ENCODE measurements at places on chromosomes 6 and 20.
A peak's percentile ranks its signal among the peaks of the same experiment; 100 is the strongest.

- no peak for DNase-seq
Observed at GRCh38 chr6:161422710-161423680, 149.1 kb upstream of the AGPAT4 start.

GRCh38 chr6:149493761-149494320 is 9.0 kb upstream of the ZC3H12D start:
- DNase-seq = no peak

GRCh38 chr6:161344626-161345025 is 70.8 kb upstream of the AGPAT4 start:
- DNase-seq = no peak

DNA sequence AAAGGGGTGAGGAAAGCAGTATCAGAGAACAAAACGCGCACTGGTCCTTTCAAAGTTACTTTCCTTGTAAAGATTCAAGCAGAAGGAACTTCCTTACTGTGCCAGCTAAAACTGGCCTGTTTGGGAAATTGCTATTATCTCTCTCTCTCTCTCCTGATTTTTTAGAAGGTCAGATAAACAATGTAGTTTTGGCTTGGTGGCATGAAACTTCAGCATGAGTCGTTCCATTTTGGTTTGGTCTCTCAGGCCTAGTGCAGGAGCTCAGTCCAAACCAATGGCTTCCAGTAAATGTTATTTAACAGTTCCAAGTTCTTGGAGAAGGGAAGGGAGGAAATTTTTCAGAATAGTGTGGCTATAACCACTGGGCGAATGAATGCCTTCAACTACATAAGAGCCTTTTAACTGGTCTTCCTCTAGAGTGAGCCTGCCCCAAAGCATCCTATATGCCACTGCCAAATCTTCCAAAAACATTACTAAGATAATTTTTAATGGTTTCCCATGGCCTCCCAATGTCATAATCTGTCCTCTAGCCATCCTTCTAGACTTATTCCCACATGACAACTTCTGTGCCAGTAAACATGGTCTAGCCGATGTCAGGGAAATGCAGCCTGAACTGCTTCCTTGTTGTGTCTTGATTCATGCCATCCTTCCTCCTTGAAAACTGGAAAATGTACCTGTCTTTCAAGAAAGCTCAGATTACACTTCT is 9.1 kb upstream of the SNX9 start:
- peak; percentile 48 for DNase-seq

- DNase-seq = no peak
Observed at GRCh38 chr6:119328254-119328653, 21.3 kb downstream of the MAN1A1 start.

DNA sequence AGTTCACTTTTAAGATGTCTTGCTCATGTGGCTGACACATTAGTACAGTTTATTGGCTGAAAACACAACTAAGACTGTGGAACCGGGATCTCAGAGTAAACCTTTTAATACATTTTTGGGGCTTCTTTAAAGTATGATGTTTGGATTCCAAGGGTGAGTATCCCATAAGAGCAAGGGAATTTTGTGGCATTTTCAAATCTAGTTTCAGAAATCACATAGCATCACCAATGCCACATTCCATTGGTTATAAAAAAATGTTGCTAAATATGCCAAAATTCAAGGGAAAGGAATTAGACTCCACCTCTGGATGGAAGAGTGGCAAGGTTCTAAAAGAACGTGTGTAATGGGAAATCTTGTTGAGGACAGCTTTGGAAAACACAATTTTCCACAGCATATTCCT is 338.6 kb downstream of the COL12A1 start:
- no peak for DNase-seq

GRCh38 chr6:80469977-80470376 is 363.5 kb downstream of the BCKDHB start:
- no peak for DNase-seq

- no peak for DNase-seq
Observed at GRCh38 chr20:18978311-18978710, 164.7 kb downstream of the SCP2D1 start.

GRCh38 chr6:34341481-34341971 is 50.9 kb downstream of the NUDT3 start:
- DNase-seq = no peak

GRCh38 chr20:39829256-39829655 is 859.8 kb downstream of the MAFB start:
- no peak for DNase-seq

- no peak for DNase-seq
Observed at GRCh38 chr6:14775528-14775927, 470.3 kb upstream of the JARID2 start.

- no peak for DNase-seq
Observed at GRCh38 chr6:148041546-148041945, 301.1 kb upstream of the SASH1 start.

GRCh38 chr6:4717124-4717523 is 59.1 kb upstream of the CDYL start:
- no peak for DNase-seq

- DNase-seq = peak; percentile 19
Observed at GRCh38 chr20:43408848-43409576, 48.7 kb upstream of the SRSF6 start.

- DNase-seq = peak; percentile 50
Observed at GRCh38 chr6:130178692-130179091, 44.1 kb downstream of the SAMD3 start.

GRCh38 chr6:79425589-79426311 is 111.5 kb downstream of the LCA5 start:
- DNase-seq = no peak

DNA sequence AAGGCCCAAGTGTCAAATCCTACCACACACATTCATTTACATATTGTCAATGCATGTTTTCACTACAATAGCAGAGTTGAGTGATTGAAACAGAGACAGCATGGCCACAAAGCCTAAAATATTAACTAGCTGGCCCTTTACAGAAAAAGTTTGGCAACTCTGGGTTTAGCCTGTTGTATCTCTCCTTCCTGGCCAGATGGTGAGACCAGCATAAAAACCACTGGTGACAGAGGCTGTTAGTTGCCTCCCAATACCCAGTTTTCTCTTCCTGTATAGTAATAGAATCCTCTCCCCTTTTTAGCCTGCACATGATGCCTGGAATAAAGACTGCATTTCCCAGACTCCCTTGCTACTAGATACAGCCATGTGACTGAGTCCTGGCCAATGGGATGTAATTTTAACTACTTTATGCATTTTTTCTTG is 100.0 kb upstream of the TAB2 start:
- no peak for DNase-seq

GRCh38 chr20:58797371-58798338 is 53.0 kb downstream of the GNAS-AS1 start:
- DNase-seq = no peak

GRCh38 chr20:17077030-17077429 is 149.8 kb upstream of the PCSK2 start:
- no peak for DNase-seq

GRCh38 chr20:20331817-20332216 is 36.1 kb upstream of the INSM1 start:
- no peak for DNase-seq

- no peak for DNase-seq
Observed at GRCh38 chr6:32932132-32932868, 8.5 kb downstream of the HLA-DMB start.

DNA sequence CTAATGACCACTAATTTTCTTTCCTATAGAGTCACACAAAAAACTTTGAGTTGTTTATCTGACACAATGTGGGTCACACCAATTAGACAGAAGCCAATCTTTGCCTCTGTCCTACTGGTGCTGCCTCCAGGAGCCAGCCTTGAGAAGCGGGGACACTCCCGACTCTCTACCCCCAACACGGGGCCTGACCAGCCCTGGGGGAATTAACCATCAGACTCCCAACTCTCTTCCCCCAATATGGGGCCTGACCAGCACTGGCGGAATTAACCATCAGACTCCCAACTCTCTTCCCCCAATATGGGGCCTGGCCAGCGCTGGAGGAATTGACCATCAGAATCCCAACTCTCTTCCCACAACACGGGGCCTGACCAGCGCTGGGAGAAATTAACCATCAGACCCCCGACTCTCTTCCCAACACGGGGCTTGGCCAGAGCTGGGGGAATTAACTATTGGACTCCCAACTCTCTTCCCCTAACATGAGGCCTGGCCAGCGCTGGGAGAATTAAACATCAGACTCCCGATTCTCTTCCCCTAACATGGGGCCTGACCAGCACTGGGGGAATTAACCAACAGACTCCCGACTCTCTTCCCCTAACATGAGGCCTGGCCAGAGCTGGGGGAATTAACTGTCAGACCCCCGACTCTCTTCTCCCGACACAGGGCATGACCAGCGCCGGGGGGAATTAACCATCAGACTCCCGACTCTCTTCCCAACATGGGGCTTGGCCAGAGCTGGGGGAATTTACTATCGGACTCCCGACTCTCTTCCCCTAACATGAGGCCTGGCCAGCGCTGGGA is 12.5 kb downstream of the CST7 start:
- no peak for DNase-seq

GRCh38 chr20:51076786-51077685 is 54.1 kb upstream of the KCNG1 start:
- no peak for DNase-seq

DNA sequence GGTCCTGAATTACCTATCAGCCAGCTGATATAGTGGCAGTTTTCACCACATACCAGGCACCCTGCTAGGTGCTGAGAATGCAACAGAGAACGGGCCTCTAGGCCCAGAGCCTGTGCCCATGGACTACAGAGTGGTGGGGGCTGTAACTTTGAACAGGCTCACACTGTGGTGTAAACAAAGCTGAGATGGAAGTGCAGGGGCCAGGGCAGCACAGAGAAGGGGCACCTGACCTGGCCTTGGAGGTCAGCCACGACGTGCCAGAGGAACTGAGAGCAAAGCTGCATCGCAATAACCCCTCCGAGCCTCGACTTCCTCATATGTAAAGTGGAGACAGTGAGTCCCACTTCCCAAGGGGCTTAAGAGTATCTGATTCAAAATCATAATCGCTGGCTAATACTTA is 105.8 kb downstream of the MAFB start:
- no peak for DNase-seq

- no peak for DNase-seq
Observed at GRCh38 chr6:28462401-28462800, 19.1 kb upstream of the ZSCAN23 start.

GRCh38 chr6:69289689-69290495 is 506.9 kb downstream of the LMBRD1 start:
- no peak for DNase-seq

DNA sequence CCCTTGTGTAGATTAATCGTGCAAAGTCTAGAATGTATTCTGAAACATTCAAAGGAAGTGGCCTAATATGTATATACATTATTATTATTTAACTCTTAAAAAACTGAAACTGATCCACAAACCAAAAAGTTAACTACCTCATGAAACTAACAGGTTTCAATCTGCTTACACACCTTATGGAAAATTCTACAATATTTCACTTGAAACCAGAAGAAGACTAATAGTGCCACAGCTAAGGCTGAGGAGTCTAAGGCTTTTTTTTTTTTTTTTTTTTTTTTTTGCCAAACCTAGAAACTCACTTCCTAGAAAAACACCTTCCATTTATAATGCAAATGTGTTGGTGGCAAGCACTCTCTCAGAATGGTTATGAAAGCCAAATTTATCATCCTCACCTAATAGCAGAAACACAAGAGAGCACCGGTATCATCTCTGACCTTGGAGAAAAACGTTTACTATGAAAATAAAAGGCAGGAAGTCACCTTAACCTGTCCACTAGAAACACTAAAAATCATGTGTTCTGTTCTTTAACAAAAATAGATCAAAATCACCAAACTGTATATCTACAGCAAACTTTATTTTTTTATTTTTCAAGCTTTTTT is 586.1 kb downstream of the FRK start:
- DNase-seq = no peak

- DNase-seq = peak; percentile 7
Observed at GRCh38 chr6:40308533-40309306, 278.4 kb downstream of the LRFN2 start.

DNA sequence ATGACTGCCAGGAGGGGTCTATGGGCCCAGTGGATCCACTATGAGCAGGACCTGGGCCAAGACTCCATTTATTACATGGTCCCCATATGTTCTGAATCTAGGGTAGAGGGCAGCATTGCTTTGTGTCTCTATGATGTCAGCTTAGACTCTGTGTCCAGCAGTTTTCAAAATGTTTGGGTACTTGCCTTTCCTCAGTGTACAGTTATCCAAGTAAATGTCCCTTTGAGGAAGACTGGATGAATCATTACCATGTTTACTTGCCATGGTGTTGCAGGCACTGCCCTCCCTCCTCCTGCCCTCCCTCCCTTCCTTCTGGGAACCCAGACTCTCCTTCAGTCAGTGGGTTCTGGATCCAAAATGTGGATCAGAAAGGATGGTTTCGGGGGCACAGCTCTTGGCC is 108.6 kb downstream of the NRN1 start:
- no peak for DNase-seq

- DNase-seq = no peak
Observed at GRCh38 chr6:47865206-47865605, 83.4 kb downstream of the OPN5 start.

DNA sequence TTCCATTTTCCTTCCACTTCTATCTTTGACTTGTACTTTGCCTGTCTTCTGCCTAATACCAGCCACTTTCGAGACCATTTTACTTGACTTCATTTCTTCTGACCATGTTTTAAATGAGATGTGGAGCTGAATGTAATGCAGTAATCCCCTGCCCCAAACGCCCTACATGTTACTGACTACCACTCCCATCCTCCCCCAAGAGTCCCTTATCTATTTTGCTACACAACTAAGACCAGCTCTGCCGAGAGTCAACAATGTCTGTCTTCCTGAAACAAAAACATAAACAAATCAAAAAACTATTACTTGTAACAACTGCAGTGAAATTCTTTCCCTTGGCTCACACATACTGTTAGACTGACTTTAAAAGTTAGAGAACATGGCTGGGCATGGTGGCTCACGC is 27.1 kb upstream of the KIAA1586 start:
- DNase-seq = no peak

- no peak for DNase-seq
Observed at GRCh38 chr6:6654599-6655575, 66.4 kb downstream of the LY86 start.

- DNase-seq = no peak
Observed at GRCh38 chr6:44245912-44246662, 814 bp upstream of the HSP90AB1 start.

- DNase-seq = no peak
Observed at GRCh38 chr6:31332637-31333602, 24.1 kb downstream of the HLA-B start.

- no peak for DNase-seq
Observed at GRCh38 chr20:40980106-40980827, 48.4 kb upstream of the TOP1 start.

DNA sequence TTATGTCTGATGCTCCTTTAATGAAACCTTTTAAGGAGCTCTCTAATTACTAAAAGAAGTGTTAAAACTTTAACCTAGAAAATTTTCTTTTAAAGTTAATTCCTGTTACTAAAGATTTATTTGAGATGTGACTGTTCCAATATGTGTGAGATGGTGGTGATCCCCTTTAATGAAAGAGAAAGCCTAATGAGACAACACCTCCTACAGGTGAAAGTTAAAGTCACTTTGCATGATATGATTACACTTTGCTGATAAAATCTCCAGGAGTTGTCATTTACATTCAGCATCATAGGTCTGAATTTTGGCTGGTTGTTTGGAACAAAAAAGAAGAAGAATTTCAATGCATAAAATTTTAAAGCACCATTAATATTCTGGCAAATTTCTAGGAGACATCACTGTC is 307.4 kb downstream of the TRDN start:
- no peak for DNase-seq

GRCh38 chr6:11404838-11405237 is 132.7 kb upstream of the TMEM170B start:
- DNase-seq = no peak

- DNase-seq = no peak
Observed at GRCh38 chr20:22248051-22248667, 336.2 kb downstream of the FOXA2 start.
